Fibroblast of skin of left quadriceps (primary cell): ENCODE measurements at places on chromosomes 1 and 21.

DNA sequence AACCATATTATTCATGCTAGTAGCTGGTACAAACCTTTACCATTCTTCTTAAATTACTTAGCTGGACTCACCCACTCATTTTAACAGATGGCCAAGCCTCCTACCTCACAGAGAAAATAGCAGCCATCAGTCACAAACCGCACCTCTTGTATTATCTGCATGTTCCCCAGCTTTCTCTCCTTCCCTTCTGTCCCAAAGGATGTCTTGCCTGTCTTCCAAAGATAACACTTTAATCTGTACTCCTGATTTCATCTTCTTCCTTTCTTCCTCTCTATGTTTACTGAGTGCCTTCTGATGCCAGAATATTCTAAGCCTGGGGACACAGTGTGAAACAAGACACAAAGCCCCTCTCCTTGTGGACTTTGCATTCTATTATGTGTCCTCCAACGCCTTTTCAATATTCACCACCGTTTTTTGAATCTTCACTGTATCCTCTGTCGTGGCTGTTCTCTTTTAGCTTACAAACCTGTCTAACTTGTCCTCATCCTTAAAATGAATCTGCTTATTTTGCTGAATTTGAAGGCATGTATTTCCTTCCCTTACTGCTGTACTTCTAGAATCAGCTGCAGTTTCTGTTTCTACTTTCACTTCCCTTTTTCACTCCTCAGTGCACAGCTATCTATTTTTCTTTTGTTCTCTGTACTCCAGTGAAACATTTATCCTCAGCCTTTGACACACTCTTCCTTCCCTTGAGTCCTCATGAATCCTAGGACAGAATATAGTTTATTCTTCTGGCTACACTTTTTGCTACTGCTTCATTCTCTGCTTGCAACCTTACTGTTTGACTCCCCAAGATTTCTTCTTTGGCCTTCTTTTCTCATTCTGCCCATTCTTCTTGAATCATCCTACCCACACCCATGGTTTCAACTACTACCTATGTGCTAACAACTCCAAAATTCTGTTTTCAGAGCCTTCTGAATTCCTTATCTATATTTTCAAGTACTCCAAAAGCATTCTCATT is 216.9 kb upstream of the SAMSN1 start:
- no peak for DNase-seq

DNA sequence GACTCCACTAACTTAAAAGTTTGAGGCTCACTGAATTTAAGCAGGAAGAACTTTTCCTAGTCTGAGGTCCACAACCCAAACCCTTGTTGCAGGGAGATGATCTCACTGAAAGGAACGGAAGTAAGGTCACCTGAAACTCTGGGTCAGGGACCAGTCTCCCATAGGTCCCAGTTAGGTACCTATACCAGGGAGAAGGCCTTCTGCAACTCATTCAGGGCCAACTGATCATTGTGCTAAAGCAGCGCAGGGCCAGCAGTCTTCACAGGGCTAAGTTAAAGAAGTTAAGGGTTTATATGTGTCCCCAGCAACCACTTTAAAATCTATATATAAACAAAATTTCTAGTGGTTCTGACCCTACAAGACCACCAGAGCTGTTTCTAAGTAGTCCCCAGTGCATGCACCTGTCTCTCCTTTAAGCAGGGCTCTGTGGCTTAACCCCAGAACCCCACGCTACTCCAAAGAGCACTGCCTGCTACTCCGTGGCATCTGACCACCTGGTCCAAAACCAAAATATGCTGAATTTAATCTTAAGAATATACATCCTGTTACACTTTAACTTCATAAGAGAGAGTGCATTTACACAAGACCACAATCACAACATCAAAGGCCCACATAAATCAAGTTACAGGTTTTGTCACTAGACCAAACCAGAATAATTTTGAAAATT is 2.8 kb downstream of the SRSF10 start:
- no peak for DNase-seq

DNA sequence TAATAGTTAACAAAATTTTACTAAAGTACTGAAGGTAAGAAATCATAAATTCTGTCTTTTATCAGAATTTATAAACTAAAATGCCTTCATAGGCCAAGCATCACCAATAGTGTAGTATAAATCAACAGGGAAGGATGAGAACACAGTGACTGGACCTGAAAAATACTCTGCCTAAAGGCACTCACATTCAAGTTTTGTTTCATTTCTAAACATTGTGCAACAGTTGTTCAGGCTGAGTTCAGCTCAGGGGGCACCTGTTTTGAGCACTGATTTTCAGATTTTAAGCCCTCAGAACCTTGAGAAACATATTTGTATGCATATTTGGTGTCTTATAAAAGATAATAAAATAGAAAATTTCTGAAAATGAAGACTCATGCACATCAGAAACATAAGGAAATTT is 12.4 kb downstream of the ACBD6 start:
- no peak for DNase-seq

- DNase-seq, result no peak
Observed at GRCh38 chr1:220448217-220448616, 79.7 kb upstream of the MARK1 start.

DNA sequence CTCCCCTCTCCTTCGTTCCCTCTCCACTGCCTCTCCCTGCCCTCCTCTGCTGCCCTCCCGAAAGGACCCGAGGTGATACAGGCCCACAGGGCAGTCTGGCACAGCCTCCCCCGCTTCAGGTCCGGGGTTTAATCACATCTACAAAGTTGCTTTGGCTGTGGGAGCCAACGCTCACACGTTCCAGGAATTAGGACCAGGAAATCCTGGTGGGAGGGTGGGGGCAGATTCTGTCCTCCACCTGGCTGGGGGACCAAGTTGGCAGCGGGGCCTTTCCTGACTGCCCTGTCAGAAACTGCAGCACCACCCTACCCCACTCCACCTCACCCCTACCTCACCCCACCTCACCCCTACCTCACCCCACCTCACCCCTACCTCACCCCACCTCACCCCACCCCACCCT is 95.1 kb downstream of the WDR4 start:
- no peak for DNase-seq

GRCh38 chr1:212827171-212827776 is 20.2 kb downstream of the SPATA45 start:
- DNase-seq, result no peak

DNA sequence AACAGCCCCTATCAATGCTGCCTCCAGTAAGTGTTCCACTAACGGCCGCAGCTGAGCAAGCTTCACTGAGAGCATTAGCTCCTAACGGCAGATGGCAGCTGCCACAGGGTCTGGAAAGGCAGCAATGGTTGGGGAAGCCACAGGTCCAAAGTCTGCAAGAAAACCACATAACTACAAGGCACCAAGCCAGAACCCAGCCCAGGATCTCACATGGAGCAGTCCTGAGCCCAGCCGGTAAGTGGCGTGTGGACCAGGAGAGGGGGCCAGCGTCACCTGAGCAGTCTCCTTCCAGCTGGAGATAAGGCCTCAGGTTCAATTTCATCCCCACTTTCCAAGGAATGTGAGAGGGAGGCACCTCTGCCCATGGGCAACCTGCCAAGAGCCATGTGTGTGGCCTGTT is 13.2 kb downstream of the SYT2 start:
- no peak for DNase-seq

- peak; percentile 77 for DNase-seq
Observed at GRCh38 chr21:41957991-41958766, 4.4 kb upstream of the C2CD2 start.

- DNase-seq, result no peak
Observed at GRCh38 chr21:35354078-35354477, 305.0 kb upstream of the RUNX1 start.
